RKO (cell line): ENCODE measurements at places on chromosomes 6 and 20.
A peak's percentile ranks its signal among the peaks of the same experiment; 100 is the strongest.

DNA sequence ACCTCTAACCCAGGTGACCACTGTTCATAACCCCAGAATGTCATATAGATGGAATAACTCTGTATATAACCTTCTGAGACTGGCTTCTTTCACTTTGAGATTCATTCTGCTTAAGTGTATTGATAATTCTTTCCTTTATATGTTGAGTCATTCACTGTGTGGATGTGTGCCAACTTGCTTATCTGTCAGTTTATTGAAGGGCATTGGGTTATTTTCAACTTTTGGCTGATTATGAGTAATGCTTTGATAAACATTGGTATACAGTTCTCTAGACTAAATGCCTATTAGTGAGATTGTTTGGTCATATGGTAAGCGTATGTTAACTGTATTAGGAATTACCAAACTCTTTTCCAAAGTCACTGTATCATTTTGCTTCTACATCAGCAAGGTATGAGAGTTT, 453.4 kb upstream of the SPTLC3 start:
- no peak for DNase-seq

GRCh38 chr20:63553251-63553932, 567 bp upstream of the FNDC11 start:
- DNase-seq = peak; percentile 37

DNA sequence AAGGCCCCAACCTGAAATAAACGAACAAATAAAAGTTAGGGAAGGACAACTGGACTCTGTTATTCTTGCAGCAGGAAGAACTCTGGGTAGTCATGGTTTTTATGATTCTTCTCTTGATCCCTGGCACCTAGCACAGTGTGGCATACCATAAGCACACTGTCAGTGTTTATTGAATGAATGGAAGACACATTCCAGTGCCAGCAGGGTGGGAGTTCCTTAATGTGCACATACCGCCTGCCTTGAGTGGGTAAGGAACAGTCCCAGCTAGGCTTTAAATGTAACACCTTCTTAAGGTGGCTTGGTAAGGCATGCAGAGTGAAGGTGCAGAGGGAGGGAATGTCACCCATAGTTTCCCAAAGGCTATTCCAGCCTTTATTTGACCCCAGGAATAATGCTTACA, 162.9 kb upstream of the CEP162 start:
- DNase-seq = no peak

DNA sequence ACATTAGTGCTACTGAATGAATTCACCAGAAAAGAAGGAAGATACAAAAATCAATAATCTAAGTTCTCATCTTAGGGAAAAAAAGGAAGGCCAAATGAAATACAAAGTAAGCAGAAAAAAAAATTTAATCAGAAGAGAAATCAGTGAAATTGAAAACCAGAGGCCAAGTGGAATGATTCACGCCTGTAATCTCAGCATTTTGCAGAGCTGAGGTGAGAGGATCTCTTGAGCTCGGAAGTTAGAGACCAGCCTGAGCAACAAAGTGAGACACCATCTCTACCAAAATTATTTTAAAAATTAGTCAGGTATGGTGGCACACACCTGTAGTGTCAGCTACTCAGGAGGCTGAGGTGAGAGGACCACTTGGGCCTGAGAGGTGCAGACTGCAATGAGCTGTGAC, 21.2 kb upstream of the ASF1A start:
- no peak for DNase-seq

- no peak for DNase-seq
These were observed 64.4 kb upstream of the TMEM170B start for GRCh38 chr6:11473008-11473740.

GRCh38 chr6:37802810-37803209, 16.7 kb upstream of the ZFAND3 start:
- no peak for DNase-seq

DNA sequence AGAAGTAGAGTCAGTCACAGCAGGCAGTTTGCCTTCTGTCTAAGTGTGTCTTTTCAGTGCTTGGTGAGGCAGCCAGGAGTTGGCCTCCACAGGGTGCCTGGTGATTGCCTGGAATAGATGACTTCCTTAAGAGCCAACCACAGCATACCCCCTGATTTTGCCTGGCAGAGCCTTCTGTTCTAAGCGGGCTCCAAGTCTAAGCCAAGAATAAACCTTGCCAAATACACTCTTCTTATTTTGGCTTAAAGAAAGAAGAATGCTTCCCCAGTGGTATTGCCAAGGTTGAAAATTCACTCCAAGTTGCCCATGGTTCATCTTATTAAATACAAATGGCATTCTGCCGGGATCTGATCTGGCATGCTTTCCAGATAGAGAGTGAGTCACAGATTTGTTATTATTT, 1424.8 kb upstream of the EYS start:
- no peak for DNase-seq

- DNase-seq = no peak
These were observed 18.2 kb downstream of the MAS1 start for GRCh38 chr6:159908979-159909378.

GRCh38 chr6:39956936-39957335, 22.7 kb upstream of the MOCS1 start:
- DNase-seq = peak; percentile 18

DNA sequence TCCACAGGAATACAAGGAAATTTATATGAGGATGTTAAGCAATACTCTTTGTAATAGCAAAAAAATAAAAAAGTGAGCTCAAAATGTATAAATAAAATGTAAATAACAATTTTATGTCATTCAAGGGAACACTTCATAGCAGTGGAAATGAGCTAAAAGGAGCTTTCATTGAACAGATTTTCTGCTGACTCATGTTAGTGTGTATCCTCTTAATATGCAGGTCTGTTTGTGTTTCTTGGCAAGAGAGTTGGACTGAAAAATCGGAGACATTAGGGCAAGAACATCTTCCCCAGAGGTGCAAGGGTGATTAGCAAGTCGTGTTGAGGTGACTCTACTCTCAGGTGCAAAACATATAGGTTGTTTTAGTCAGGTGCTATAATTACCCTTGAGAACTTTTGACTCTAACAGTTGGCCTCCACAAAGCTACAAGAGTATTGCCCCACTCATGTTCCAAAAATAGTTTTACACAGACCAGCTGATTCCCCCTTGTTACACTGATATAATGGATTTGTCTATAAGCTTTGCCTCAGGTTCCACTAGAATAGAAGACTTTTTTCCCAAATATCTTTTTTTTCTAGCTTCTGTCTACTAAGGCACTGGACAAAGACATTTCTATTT, 702.9 kb downstream of the TENT5A start:
- DNase-seq = no peak

DNA sequence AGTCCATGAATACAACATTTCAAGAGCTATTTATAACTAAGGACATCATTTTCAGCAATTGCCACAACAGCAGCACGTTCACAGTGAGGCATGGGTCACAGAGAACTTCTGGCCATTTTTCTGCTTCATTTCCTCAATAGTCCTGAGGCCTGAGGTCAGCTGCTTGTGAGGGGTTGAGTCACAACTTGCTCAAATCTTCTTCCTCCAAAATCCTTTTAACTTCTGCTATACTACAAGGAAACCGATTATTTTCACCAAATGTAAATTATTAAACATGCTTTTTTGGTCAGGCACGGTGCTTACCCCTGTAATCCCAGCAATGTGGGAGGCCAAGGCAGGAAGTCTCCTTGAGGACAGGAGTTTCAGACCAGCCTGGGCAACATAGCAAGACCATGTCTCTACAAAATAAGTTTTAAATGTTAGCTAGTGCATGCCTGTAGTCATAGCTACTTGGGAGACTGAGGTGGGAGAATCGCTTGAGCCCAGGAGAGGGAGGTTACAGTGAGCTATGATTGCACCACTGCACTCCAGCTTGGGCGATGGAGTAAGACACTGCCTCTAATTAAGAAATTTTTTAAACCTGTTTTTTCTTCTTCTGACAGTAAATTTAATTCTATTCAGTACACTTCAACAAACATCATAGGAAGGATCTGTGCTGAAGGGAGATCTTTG, 11.1 kb upstream of the SLC16A10 start:
- no peak for DNase-seq

DNA sequence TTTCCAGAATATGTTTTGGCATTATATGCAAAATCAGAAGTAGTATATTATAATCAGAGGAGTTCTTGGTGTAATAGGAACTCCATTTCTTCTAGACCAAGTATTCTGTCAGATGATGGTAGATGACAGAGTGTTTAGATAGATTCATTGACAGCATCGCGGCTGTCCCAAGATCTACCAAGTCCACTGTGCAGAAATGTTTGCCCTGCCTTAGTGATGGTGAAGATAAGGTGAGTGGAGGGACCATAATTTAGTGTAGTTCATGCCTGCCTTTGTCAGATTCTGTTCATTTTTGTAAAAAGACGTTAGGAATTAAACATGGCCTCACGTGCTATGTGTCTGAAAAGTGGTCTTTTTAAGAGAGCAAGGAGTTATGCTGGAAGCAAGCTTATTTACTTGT, 270.1 kb downstream of the ARID1B start:
- no peak for DNase-seq

- peak; percentile 1 for DNase-seq
These were observed 167.4 kb downstream of the EYA4 start for GRCh38 chr6:133408543-133408942.

DNA sequence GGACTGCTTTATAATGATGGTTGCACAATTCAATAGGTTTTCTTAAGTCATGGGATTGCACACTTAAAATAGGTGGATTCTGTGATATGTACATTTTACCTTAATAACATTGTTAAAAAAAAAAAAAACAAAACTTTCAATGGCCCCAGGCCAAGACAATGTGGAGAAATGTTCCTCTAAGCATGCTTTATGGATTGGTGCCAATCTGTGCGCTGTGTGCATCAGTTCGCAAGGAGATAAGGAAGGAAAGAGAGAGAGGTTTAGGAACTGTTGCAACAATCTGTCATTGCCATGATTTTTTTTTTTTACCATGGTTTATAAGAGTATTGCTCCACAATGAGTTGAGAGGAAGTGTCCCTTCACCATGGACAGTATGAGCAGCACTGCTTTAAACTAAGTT, 399.6 kb downstream of the PTPRT start:
- DNase-seq = no peak

GRCh38 chr6:138824482-138825144, 28.7 kb downstream of the ECT2L start:
- DNase-seq = peak; percentile 87

- no peak for DNase-seq
These were observed 90.1 kb downstream of the ZNF217 start for GRCh38 chr20:53503517-53503919.

DNA sequence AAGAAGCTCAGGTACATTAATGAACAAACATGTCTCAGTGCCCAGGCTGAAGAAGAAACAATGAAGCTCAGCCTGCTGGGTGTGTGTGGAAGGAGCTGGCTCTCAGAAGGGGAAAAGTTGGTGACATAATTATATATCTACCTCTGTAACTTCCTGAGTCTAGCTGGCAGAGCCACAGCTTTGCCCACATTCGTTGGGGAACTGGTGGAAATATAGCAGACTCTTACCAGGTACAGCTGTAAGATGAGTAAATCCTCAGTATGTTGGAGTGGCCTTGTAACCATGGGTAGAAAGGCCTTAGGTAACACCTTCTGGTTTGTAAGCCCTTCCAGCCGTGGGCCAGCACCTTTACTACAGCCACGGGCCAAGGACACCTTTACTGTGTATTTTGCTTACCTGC, 29.9 kb upstream of the PNRC1 start:
- DNase-seq = no peak

DNA sequence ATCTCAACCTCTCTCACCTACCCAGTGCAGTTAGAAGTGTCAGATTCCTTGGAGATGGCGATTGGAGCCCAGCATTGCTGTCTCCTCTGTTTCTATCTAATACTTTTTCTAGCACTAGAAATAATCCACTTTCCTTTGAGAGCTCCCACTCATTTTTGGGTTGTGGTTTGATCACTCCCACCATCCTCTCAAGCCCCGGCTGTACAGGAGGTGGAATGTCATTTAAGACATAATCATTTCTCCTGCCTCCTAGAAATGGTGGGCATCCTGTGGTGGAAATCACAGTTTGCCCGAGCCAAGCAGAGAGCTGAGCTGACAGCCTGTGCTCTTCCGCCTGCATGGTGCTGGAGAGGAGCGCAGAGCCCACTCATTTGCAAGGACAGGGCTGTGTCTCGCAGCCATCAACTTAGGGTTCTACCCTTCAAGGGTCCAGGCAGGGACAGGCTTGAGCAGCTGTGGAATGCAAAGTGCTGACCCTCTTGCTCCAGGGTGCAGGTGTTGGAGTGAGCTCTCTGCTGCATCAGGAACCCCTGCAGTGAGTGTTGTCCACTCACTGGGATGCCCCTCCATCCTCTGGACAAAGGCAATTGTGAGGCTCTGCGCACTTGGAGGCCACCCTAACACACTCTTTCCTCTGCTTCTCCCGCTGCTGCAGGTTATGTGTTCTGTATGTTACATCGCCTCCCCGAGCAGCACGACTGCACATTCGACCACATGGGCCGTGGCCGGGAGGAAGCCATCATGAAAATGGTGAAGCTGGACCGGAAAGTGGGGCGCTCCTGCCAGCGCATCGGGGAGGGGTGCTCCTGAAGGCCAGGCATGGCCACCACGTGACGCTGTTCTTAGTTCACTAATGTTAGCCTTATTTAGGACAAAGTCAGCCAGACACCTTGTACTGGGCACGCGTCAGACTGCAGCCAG, 332.3 kb downstream of the ZFAND3 start:
- DNase-seq = no peak

DNA sequence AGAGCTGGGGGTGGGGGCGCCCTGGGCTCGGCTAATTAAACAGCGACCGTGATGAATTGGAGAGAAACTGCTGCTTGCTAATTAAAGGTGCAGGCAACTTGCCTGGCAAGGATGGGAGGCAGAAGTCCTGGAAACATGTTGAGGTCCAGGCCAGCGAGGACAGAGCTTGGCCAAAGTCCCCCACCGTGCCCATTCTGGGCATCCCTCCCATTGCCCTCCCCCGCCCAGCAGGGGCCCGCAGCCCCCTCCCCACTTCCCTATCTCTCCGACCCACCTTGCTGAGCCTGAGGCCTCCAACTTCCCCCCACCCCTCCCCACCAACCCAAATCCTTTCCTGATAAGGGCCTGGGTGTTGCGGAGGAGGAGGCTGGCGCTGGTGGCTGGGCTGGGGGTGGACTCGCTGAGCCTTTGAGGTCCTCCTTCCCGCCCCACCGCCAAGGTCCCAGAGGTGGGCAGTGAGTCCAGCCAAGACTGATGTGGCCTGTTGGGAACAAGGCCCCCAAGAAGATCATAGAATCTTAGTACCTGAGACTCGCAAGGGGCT, 23.3 kb downstream of the C20orf203 start:
- no peak for DNase-seq

DNA sequence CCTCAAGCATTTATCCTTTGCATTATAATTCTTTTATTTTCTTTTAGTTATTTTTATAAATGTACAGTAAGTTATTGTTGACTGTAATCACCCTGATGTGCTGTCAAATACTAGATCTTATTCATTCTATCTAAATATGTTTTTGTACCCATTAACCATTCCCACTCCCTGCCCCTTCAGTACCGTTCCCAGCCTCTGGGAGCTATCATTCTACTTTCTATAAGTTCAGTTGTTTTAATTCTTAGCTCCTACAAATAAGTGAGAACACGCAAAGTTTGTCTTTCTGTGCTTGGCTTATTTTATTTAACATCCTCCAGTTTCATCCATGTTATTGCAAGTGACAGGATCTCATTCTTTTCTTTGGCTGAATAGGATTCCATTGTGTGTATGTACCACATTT, 12.5 kb upstream of the ERVFRD-1 start:
- DNase-seq = no peak
